Heart left ventricle (tissue), 16 donors: ENCODE measurements at places on chromosomes 3 and 15.

GRCh38 chr3:73086071-73086494 is 24.6 kb downstream of the EBLN2 start:
- peak; percentile 26 for DNase-seq

DNA sequence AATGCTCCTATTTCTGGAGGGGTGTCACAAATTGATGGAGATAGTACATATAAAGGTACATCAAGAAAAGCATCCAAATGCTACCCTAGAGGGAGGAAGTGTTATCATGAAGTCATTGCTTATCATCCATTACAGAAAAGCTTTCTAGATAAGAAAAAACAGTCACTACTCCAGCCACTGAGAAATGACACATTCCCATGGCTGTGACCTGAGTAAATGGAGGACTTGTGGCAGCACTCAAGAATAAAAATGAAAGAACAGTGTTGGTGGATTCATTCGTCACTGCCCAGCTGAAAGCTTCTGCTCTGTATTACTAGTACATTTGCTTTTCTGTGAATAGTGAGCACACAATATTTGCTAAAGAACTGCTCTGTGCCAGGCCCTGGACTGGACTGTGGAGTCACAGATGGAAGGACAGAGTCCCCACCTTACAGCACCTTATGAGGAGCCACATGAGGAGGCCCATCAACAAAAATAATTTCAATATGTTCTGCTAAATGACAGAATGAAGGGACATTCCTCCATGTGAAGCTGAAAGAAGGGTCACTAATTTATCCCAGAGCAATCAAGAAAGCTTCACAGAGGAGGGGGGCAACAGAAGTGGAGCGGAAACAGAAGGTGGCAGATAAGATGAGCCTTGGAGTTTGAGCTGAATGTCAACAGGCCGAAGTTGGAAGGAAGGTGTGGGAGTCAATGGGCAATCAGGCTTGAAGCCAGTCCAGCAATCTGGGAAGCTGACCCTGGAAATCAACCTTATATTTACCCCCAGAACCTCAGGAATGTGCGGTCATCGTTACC is 343.5 kb upstream of the TRIM42 start:
- DNase-seq, result no peak

GRCh38 chr3:78912259-78912658 is 855.5 kb downstream of the ROBO1 start:
- no peak for DNase-seq

GRCh38 chr3:69354948-69355347 is 30.9 kb downstream of the FRMD4B start:
- DNase-seq, result no peak

DNA sequence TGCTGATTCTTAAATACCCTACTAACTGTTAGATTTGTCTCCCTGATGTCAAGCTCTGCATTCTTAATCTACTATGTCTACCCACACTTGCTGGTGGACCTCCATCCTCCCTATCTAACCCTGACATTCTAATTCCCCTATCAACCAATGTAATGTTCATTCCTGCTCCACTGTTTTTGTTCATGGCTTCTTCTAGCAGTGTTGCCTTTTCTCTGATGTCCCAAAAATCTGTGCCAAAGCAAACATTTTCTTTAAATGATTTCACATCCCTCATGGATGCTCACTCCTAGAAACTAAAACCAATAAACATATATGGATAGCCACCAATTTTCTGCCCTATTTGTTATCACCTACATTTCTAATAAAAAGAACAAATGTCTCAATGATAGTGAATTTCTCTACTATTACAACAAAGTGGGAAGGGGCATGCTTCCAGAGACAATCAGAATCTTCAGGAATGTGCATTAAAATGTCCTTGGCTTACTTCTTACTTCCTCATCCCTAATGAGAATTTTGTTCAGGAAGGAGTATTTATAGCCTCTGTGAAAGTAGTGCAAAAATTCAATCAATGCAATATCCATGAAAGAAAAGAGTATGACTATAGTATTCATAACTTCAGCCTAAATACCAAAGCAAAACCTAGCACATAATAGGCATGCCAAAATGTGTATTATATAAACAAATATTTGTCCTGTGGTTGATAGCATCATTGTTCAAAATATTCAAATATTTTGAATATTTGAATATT is 273.3 kb downstream of the ZNF385D start:
- no peak for DNase-seq

DNA sequence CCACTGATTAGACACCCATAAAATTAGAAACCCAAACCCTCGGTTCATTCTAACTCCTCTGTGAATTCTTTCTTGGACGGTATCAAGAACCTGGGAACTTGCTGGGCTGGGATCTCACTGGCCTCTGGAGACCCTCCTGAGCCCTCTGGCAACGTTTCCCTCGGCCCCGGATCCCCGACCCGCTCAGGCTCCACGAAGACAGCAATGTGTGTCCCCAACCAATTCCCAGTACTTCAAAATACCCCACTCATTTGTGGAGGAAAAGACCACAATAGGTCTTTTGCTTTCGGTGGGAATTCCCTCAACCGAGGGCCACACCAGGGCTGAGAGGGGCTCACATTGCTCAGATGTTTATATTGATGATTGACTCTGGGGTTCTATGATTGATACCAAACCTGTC is 117.9 kb upstream of the PRR20G start:
- no peak for DNase-seq

DNA sequence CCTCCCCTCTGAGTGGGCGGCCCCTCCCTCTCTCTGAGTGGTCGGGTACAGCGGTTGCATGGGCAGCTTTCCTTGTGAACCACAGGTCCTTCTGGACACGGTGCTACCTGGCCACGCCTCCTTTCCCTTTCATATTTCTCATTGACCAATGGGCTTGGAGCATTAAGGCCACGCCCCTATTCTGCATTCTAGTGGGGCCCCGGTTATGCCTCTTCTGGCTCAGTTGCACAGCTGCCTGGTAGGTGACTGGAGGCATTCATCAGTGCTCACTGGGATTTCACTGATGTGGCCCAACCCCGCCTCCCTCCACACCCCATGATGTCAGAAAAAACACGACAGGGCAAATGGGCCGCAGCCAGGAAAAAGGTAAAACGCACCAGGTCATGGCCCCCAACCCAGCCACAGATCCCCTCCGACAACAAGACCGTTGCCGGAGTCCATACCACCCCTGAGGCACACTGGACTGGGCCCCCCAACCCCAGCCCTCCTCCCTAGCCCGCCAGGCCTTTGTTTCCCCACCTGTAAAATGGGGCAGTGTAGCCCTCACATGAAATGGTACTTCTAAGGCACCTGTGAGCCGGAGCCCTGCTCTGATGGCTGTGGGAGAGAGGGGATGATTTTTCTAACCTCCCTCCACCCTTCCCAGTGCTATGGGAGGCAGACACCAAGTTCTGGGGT is 26.3 kb downstream of the NGRN start:
- no peak for DNase-seq

- DNase-seq, result no peak
Measured at GRCh38 chr3:127731546-127732289, 59.0 kb downstream of the ABTB1 start.

- no peak for DNase-seq
Measured at GRCh38 chr3:66803721-66804695, 194.1 kb upstream of the KBTBD8 start.

- no peak for DNase-seq
Measured at GRCh38 chr3:17182166-17182565, 297.4 kb downstream of the PLCL2 start.

DNA sequence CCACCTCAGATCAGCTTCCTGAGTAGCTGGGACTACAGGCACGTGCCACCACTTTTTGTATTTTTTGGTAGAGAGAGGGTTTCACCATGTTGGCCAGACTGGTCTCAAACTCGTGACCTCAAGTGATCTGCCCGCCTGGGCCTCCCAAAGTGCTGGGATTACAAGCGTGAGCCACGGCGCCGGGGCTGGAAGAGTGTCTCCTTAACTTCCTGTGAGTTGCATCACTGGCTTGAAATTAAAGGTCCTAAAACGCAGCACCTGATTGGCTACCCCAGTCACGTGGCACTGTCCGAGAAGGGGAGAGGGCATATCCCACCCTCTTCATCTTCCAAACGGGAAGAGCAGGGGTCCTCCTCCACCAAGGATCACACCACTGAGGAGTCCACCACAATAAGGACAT is 5.5 kb upstream of the FAM174B start:
- no peak for DNase-seq

DNA sequence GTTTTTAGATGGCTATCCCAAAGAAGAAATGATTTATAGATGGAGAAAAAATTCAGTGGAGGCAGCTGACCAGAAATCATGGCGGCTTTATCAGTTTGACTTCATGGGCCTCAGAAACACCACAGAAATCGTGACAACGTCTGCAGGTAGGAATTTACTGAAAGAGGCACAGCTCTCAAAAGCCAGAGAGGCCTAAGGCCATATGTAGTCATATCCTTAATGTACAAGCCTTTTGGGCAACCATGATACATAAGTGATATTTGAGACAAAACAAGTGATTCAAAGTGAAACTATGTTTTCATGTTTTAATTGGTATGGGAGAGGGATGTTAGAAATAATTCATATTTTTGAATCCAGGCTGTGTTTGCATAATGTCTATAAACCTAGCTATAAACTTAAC is 509.7 kb downstream of the GABRG3 start:
- DNase-seq, result no peak

- DNase-seq, result no peak
Measured at GRCh38 chr3:128597900-128598299, 52.7 kb downstream of the RPN1 start.

DNA sequence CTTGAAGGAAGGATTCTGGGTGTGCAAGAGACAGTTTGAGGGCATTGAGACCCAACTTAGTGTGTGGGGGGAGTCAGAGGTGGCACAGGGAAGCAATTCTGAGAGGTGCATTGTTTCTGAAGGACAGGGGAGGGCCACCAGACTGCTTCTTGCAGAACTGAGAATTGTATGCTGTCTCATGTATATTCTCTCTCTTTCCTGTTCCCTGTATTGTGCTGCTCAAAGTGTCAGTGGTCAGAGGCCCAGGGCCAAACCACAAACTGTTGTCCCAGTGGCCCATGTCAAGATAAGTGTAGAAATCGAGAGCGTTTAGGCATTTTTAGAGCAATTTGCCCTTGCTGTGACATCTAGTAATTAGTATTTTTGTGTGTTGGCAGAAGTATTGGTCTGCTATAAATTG is 567.1 kb downstream of the EDEM1 start:
- no peak for DNase-seq

DNA sequence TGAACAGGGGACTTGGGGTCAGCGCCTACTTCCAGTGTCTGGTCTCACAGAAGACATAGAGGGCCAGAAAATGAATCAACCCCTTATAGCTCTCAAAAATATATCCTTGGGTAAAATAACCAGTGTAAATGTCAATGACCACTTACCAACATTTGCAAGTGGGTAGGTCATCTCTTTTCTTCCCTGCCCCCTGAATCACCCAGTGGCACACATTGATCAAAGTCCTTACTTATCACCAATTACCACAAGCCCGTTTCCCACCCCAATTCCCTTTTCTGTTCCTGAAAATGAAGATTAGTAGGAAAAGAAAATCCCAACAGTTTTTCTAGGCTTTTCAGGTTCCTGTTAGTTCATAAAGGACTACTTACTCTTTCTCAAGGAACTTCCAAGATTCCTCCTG is 70.5 kb upstream of the HEG1 start:
- no peak for DNase-seq

DNA sequence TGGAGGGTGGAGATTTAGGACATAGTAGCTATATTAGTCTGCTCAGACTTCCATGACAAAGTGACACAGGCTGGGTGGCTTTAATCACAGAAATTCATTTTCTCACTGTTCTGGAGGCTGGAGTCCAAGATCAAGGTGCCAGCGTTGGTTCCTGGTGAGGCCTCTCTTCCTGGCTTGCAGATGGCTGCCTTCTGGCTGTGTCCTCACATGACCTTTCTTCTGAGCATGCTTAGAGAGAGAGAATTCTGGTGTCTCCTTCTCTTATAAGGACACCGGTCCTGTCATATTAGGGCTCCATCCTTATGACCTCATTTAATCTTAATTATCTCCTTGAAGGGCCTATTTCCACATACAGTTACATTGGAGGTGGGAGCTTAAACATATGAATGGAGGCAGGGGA is 14.9 kb upstream of the SHC4 start:
- DNase-seq, result no peak

DNA sequence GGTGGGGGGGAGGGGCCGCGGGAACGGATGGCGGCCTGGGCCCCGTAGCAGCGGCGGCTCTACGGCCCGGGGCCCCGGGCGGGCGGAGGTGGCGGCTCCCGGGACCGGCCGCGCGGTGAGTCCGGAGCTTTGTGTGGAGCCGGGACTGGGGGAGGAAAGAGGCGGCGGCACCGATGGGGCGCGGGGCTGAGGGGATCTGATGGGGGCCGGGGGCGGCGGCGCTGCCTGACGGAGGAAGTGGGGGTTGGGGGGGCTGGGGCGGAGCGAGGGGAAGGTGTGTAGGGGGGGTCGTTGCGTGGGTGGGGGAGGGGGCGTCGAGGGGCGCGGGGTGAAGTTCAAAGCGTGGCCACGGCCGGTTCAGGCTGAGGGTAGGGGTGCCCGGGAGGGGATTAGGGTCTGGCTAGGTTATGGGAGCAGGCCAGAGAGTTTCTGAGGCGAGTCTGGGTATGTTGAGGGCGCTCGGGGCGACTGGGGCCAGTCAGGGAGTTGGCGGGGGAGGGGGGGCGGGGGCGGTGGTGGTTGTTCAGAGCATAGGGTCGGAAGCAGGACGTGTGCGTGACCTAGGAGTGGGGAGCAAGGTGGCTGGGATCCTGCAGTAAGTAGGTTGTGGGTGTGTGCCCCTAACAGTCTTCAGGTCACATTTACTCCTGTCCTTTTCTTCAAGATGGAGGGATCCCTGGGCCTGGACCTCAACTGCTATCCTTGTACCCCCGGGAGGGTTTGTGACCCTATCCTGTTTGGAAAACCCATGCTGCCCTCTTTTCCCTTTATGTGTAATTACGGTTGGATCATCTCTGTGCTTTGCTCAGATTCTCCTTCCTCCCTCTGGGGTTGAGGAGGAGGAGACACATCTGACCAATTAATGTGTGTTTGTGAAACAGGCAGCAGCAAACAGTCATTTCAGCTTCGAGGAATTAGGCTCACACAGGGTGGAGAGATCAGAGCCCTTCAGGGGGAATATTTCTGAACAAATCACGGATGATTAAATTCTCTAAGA is 644 bp downstream of the ZNF609 start:
- peak; percentile 33 for DNase-seq

DNA sequence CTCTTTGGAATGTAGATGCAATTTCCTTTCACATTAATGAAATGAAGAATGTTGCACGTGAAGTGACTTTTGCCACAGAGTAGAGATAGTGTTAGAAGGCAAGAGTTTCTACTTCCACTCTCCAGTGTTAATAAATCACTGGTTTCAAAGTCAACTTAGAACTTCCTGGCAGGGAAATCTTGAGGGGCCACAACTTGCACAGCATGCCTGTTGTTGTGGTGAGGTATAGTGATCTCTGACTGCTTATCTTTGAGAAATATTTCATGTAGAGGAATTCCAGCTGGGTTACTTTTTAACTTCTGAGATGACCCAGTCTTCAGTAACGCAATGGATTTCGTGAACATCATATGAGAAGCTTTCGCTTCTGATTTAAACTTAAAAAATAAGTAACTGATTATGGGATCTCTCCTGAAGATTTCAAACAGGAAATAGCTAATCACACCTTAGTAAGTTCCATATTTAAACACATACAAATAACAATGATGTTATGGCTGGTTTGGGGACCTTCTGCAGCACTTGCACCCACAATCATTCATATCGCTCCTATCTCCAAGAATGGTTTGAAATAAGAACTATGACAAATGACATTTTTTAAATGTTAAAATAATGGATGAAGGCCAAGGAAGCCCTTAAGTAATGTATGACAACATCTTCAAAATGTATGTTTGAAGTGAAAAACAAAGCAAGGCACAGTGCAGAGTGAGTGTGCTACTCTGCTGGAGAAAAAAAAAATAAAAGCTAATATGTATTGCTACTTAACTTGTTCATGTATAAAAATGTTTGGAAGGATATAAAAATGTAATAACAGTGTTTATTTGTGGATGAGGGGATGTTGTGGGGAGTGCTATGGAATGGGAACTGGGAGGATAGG is 726.5 kb upstream of the NECTIN3 start:
- no peak for DNase-seq
